ENCODE measurements at places on chromosomes 4 and X. TPM values are rescaled to one million over a fixed set of nuclear protein-coding genes. Genes with fewer than 3 reads are reported as not detected.

FOXR2 gene
- total RNA-seq, result not detected

SMIM10L2A gene
- 0.24 TPM for total RNA-seq

DNA sequence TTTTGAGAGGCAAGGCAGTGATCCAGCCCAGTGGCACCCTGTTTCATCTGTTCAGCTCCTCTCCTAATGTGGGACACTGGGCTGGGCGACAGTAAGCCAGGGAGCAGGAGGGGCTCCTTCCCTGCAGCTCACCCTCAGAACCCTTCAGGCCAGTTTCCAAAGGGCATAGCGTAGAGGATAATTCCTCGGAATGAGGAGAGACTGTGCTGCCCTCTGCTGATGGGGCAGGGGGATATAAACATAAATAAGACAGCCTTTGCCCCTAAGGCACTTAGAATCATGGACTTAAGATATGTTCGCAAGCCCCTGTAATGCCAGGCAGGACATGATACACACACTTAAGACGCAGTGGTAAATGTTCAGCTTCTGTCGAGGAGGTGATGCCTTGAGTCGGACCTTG is 27.9 kb upstream of the ZNF185 start:
- no peaks in the 10 kb centered on the region for H3K27me3 ChIP-seq
- no peak overlapping the region for H3K27ac ChIP-seq
- H3K4me3 ChIP-seq, result no peak overlapping the region
- no peaks in the 10 kb centered on the region for H3K4me1 ChIP-seq
- no peak for DNase-seq

GRIA3 gene
- total RNA-seq, result not detected

HSD17B13 gene
- not detected for total RNA-seq

C4orf50 gene
- not detected for total RNA-seq

PNMA6E gene
- total RNA-seq, result not detected

GRCh38 chr4:46839128-46839527 is 69.9 kb downstream of the COX7B2 start:
- H3K27ac ChIP-seq, result no peak overlapping the region
- H3K4me1 ChIP-seq, result no peaks in the 10 kb centered on the region
- no peak overlapping the region for H3K4me3 ChIP-seq
- no peak for DNase-seq
- H3K27me3 ChIP-seq, result no peaks in the 10 kb centered on the region
- no peaks in the 10 kb centered on the region for H3K36me3 ChIP-seq

ADH5 gene
- 101 TPM for total RNA-seq

SLC9B1 gene
- total RNA-seq, result 0.49 TPM

MAGEB2 gene
- not detected for total RNA-seq

NPY2R gene
- total RNA-seq, result not detected

- H3K27ac ChIP-seq, result no peak overlapping the region
- H3K4me3 ChIP-seq, result no peak overlapping the region
- H3K27me3 ChIP-seq, result no peaks in the 10 kb centered on the region
- H3K36me3 ChIP-seq, result no peaks in the 10 kb centered on the region
These were observed 53.2 kb downstream of the SPRY1 start for GRCh38 chr4:123449780-123450179.

- no peak overlapping the region for H3K27ac ChIP-seq
- DNase-seq, result no peak
- no peaks in the 10 kb centered on the region for H3K27me3 ChIP-seq
- no peak overlapping the region for H3K4me3 ChIP-seq
These were observed 4.8 kb upstream of the TENM3 start for GRCh38 chr4:182238355-182238931.

ZNF711 gene
- 5.2 TPM for total RNA-seq

GRCh38 chr4:41319553-41319952 is 62.8 kb downstream of the UCHL1 start:
- H3K4me3 ChIP-seq, result no peak overlapping the region
- peaks cover 3% of the 10 kb centered on the region for H3K4me1 ChIP-seq
- peaks cover 6% of the 10 kb centered on the region for H3K27me3 ChIP-seq
- no peak for DNase-seq
- no peaks in the 10 kb centered on the region for H3K36me3 ChIP-seq
